ENCODE measurements at places on chromosomes 7 and 10.

GRCh38 chr10:50367732-50368131 lies 116.4 kb upstream of the ASAH2 start:
- peak; percentile 20 for DNase-seq

DNA sequence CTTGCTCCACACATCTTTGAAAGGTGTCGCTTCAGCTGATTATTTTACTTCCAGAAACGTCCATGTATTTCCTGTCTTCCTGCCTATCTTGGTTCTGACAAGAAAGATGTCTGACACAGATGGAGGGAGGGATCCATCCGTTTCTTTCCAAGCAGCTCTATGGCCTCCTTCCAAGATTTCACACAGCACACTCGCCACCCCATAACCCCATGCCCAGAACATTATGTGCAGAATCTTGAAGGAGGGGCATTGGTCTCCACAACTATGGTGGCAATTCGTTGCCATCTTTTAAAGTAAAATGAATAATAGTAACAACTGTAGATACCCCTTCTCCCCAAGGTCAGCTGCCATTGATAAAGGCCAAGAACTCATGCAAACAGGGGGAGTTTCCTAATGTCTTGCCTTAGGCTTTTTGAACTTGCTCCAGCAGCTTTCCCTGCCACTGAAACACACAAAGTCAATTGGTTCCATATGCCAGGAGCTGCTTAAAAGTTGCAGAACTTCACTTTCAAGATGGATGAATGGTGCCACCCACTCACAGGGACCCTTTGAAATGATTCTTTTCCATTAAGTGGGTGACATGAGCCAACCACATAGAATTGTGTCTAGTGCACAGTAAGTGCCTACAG lies 60.0 kb downstream of the VSTM4 start:
- DNase-seq: no peak

DNA sequence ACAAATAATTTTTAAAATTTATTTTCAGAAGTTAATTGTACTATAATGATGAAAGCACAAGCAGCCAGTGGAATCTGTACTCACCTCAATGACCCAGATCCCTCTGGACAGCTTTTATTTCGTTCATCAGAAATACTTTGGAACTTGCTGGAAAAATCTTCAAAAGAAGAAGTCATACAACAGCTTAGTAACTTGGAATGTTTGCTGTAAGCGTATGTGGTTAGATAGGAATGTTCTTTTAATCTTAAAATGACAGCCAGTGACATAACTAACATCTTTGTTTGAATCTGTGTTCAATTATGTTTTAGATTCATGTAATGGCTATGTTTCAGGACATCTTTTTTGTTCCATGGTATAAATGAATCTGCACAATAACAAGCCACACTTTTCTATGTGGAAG lies 26.8 kb downstream of the CFAP69 start:
- DNase-seq: no peak

GRCh38 chr10:101647255-101647654 lies 47.7 kb downstream of the FBXW4 start:
- no peak for DNase-seq

- DNase-seq: no peak
These were observed 88.1 kb downstream of the TCF7L2 start for GRCh38 chr10:113038183-113038582.

GRCh38 chr10:87734987-87735827 lies 75.5 kb downstream of the PAPSS2 start:
- DNase-seq: peak; percentile 17

DNA sequence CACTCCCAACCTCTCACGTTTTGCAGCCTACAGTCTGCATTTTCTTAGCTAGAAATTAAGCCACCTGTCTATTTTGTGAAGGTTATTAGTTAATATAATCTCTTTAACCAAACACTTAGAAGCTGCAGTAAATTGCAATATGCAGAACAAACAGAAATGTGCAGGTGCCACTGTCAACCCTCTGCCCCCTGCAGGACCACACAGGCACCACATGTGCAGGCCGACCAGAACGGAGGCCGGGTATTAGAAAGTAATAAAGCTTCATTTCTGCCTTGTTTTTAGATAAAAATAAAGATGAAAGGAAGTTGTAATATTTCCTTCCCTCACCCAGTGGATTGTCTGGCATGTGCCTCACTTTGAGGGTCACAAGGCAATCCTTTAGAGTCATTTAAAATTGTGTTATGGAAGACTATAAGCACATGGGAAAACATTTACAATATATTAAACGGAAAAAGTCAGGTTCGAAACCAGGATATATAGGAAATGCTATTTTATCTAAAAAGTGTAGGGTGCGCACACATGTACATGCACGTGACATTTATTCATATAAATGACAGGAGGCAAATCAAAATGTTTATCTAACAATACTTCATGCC lies 158.2 kb downstream of the ARHGAP12 start:
- peak; percentile 58 for DNase-seq

DNA sequence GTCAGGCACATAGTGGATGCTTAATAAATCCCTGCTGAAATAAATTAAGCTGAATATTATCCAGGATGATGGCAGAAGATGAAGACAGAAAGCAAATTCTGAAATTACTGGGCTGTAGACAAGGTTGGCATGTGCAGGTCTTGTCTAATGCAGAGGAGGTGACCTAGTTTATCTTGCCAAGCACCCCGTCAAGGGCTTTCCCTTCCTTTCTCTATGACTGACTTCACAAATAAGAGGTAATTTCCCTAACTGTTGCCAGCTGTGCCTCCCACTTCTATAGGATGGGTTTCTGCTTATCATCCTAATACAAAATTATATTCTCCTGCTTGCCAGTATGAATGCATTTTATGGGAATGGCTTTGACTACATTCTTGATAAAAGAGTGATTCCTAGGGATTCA lies 38.0 kb downstream of the LHFPL3 start:
- DNase-seq: no peak

GRCh38 chr7:90238583-90238982 lies 6.4 kb upstream of the CFAP69 start:
- DNase-seq: no peak

- no peak for DNase-seq
These were observed 12.2 kb downstream of the RPS24 start for GRCh38 chr10:78045856-78046255.

DNA sequence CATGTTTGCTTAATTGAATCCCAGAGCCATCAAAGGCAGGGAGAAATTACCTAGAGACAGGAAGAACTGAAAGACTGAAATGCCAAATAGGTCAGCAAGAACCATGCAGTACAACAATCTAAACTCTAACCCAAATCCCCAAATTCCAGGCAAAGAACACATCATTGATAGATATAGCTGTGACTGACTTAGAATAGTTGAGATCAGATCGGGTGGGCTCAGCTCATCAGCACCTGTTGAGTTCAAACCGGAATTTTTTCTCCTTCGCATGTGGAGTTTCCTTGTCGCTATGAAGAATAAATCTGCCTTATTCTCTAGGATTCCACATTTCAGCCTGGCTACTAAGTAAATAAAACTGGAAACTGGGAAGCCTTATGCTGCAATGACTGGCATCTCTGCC lies 1.4 kb downstream of the ANKMY2 start:
- DNase-seq: no peak

GRCh38 chr7:78002021-78002420 lies 203.4 kb downstream of the PHTF2 start:
- no peak for DNase-seq

GRCh38 chr7:11539853-11540252 lies 292.1 kb downstream of the THSD7A start:
- DNase-seq: no peak

DNA sequence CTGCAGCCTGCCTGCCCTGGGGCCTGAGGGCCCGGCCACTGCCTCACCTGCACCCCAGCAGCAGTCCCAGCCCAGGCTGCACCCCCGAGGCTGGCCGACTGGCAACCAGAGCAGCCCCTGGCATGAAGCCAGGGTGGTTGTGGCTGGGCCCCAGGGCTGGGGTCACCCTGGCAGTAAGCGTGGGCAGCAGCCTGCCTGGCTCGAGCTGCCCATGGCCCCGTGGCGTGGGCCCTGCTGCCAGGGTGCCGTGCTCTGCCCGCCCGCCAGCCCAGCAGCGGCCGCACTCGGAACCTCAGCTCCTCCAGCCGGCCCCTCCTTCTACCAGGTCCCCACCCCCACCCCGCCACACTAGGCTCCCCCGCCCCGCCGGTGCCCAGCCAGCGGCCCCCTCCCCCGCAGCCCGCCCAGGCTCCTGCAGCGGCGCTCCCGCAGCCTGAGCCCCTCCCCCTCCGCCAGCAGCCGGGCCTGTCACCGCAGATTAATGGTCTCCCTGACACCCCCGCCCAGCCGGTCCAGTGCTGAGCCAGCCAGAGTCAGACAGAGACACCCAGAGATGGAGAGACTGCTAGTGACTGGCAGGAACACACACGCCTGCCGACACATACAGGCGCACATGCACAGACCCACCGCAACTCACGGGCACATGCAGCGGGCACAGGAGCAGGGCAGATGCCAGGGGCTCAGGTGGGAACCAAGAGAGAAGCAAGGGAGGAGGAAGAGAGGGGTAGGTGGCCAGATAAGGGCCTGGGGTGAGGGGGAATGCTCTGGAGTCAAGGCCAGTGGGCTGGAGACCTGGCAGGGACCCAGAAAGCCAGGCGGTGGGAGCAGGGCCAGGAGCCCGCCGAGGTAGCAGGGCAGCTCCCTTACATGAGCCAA lies 22.4 kb downstream of the KCNH2 start:
- no peak for DNase-seq

GRCh38 chr10:43752682-43753081 lies 104.0 kb upstream of the ZNF32 start:
- no peak for DNase-seq

DNA sequence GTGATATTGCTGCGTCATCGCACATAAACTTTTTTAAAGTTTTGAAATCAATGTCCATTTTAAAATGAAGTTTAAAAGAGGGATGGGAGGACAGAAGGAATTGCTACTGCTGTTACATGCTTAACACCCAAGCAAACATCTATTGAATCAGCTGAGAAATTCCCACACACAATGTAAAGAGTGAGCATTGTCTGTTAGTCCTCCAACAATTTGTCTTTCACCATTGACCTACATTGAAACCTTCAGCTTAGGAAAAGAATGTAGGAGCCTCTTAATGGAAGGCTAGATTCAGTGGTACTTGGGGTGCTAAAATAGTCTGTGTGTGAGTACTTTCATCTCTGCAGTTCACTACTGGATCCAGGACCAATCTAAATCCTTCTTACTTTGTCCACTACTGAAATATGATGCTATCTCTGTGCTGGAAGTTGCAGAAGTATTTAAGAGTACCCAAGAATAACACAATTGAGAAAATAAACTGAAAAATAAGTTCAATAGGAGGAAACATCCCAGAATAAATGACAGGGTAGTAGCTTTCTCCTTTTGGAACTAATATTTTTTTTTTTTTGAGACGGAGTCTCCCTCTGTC lies 23.8 kb upstream of the FBXW4 start:
- no peak for DNase-seq

DNA sequence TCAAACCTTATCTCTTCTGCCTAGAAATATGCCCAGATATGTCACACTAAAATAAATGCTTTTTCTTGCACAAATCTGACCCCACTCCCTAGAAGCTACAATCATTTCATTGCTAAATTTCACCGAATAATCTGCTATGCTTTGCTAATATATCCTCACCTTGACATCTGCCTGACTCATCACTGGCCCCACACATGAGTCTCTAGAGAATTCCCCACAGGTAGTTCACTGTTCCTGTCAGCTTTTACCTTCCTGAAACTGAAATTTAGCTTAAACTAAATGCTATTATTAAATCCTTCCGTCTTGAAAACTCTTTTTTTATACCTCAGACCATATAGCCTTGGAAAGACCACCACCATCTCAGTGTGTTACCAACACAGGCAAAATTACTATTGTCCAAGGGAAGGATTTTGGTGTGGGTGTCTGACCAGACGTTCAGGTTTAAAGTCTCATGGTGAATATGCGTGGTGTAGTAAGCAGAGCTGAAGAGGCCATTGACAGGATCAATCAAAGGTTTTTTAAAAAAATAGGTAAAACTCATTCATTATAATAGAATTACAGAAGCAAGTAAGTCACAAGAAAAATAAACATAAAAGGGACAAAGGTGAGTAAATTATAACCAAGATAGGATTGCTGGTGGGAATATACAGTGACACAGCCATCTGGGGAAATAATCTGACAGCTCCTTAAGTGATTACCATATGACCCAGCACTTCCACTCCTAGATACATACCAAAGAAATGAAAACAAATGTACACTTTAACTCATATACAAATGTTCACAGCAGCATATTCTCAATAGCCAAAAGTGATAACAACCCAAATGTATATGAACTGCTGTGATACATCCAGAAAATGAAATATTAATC lies 173.5 kb downstream of the KMT2E start:
- no peak for DNase-seq

DNA sequence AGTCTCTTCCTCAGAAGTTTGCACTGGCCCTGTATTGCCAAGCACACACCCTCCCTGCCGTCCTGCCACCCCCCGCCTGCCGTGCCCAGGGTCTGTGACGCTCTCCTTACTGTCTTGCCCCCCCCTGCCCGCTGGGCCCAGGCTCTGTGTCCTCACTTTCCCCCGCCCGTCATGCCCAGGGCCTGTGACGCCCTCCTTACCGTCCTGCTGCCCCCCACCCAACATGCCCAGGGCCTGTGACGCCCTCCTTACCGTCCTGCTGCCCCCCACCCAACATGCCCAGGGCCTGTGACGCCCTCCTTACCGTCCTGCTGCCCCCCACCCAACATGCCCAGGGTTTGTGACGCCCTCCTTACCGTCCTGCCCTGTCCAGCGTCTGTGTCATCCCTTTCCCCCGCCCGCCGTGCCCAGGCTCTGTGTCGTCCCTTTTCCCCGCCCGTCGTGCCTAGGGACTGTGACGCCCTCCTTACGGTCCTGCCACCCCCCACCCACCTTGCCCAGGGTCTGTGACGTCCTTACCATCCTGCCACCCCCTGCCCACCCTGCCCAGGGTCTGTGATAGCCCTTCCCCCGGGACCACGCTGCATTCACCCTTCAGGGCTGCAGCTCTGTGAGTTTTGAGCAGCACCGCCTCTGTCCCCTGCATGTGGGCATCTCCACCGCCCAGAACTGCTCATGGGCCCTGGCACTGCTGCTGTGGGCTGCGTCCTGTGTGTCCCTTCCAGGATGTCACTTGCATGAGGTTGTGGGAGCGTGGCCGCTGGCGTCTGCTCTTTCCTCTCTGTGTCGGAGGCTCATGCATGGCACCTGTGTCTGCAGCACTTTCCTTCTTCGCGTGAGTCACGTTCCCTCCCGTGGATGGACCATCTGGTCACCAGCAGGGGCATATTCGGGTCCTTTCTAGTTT lies 19.3 kb upstream of the PRKAR1B start:
- DNase-seq: no peak

DNA sequence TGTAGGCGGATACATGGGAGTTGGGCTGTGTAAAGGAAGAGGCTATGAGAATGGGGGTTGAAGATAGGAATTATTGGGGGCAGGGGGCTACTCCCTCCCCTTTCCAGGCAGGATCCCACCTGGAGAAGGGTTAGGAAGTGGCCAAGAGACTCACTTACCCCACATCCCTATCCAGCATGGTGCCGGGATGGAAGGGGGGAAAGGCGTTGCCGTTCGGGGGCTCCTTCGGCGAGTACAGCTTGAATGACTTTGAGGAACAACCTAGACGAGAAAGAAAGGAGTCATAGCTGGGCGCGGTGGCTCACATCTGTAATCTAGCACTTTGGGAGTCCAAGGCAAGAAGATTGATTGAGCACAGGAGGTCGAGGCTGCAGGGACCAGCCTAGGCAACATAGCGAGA lies 8.9 kb downstream of the LDB1 start:
- DNase-seq: no peak

Data from CD4-positive, alpha-beta T cell treated with Interleukin-4 for 4 hours (primary cell).